Gastrocnemius medialis (tissue), 4 donors: ENCODE measurements at places on chromosomes 3 and 15. TPM values are rescaled to one million over a fixed set of nuclear protein-coding genes. Genes with fewer than 3 reads are reported as not detected.

DNA sequence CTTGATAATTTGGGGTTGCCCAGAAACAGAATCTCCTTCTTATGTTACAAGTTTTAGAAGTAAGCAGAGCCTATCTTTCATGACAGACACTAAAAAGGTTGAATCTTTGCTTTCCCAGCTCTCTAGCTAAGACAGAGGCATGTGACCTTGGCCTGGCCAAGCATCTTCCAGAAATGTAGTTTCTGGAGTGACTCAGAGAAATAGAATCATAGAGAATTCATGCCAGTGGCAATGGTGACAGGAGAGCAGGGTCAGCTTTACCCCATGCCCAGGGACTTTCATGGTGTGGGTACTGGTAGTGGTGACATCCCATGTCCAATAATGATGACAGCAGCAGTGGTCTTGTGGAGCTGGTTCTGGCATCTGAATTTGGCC lies 4.0 kb upstream of the PARP6 start:
- H3K27ac ChIP-seq = no peak overlapping the region
- peaks cover 10% of the 10 kb centered on the region for H3K4me1 ChIP-seq
- no peak overlapping the region for H3K4me3 ChIP-seq
- no peaks in the 10 kb centered on the region for H3K27me3 ChIP-seq
- no peak for DNase-seq

The C3orf70 gene
- total RNA-seq = 0.42 TPM

The MTMR10 gene
- 63.4 TPM for total RNA-seq

- DNase-seq = no peak
- no peaks in the 10 kb centered on the region for H3K36me3 ChIP-seq
- no peak overlapping the region for H3K4me3 ChIP-seq
- no peak overlapping the region for H3K27ac ChIP-seq
Observed at GRCh38 chr15:44009038-44009437, 182.2 kb downstream of the WDR76 start.

The ZWILCH gene
- 10.6 TPM for total RNA-seq

DNA sequence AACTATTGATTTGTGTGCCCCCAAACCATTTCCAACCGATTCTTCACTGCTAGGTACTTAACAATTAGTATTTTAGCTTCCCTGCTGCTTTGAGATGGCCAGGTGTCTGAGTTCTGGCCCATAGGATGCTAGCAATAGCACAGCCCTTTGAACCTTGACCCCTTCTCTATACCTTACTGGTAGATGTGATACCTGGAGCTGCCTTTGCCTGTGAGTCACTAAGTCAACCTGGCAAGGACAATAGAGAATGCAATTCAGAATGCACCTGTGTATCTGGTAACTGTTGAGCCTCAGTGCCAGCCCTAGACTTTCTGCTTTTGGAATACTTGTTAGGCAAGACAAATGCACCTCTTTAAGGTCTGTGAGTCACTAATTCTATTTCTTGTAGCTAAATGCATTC lies 467.4 kb downstream of the GRM7 start:
- no peaks in the 10 kb centered on the region for H3K36me3 ChIP-seq
- H3K27me3 ChIP-seq = no peaks in the 10 kb centered on the region
- H3K4me3 ChIP-seq = no peak overlapping the region
- DNase-seq = no peak
- H3K4me1 ChIP-seq = no peaks in the 10 kb centered on the region
- no peak overlapping the region for H3K27ac ChIP-seq

GRCh38 chr3:14898929-14899328 lies 48.5 kb upstream of the NR2C2 start:
- no peak overlapping the region for H3K4me3 ChIP-seq
- no peaks in the 10 kb centered on the region for H3K27me3 ChIP-seq
- DNase-seq = no peak
- H3K4me1 ChIP-seq = no peaks in the 10 kb centered on the region
- H3K27ac ChIP-seq = no peak overlapping the region
- no peaks in the 10 kb centered on the region for H3K36me3 ChIP-seq

DNA sequence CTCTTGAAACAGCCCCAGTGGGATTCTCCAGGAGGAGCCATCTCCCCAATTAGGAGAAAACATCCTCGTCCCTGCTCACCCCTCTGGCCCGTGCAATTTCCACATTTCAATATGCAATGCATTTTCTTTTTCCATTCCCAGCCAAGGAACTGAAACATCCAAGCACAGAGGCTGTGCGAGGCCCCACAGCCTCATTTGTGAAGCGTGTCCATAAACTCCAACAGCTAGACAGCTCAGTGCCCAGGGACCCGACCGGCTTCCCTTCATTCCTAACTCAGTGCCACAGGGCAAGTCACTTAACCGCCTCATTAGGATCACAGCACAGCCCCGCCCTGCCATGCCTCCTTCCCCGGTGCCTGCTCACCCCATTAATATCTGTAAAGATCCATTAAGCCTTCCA lies 204.2 kb upstream of the IGF1R start:
- no peak overlapping the region for H3K27ac ChIP-seq
- no peak overlapping the region for H3K4me3 ChIP-seq
- no peaks in the 10 kb centered on the region for H3K36me3 ChIP-seq
- no peaks in the 10 kb centered on the region for H3K4me1 ChIP-seq

The PLA1A gene
- total RNA-seq = 9.6 TPM

The STXBP5L gene
- not detected for total RNA-seq

- H3K4me3 ChIP-seq = no peak overlapping the region
- H3K27me3 ChIP-seq = no peaks in the 10 kb centered on the region
- no peaks in the 10 kb centered on the region for H3K36me3 ChIP-seq
- H3K4me1 ChIP-seq = peaks cover 14% of the 10 kb centered on the region
Observed at GRCh38 chr3:185939721-185940120, 1.9 kb upstream of the TRA2B start.

- peak; percentile 87 for DNase-seq
- H3K36me3 ChIP-seq = no peaks in the 10 kb centered on the region
- H3K27ac ChIP-seq = peak overlapping the region; percentile 97
- peak overlapping the region; percentile 51 for H3K4me3 ChIP-seq
- peaks cover 72% of the 10 kb centered on the region for H3K4me1 ChIP-seq
- no peaks in the 10 kb centered on the region for H3K27me3 ChIP-seq
Observed at GRCh38 chr3:159852821-159853505, 135.7 kb upstream of the IL12A start.

The NOX5 gene
- not detected for total RNA-seq

GRCh38 chr3:187587076-187587475 lies 83.1 kb downstream of the SST start:
- no peak overlapping the region for H3K27ac ChIP-seq
- H3K4me1 ChIP-seq = no peaks in the 10 kb centered on the region
- no peaks in the 10 kb centered on the region for H3K27me3 ChIP-seq
- no peak overlapping the region for H3K4me3 ChIP-seq
- DNase-seq = no peak

The THSD4 gene
- 0.36 TPM for total RNA-seq

The MESP1 gene
- total RNA-seq = 5.7 TPM

The ARHGAP31 gene
- 9.7 TPM for total RNA-seq

DNA sequence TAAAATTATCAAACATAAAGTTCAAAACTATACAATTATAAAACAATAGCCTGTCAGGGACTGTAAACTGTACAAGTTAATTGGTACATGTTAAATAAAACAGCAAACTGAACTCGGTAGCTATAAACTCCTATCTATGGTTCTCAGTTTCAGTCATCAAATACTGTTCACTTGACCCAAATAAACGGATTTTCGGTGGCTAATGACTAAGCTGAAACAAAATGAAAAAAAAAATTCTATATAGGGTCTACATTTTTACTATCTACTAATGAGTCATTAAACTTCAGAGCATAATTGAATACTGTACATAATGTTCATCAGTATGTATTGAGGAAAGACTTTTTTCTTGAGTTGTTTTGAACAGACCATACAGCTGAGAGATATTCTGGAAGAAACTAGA lies 6.6 kb downstream of the PROK2 start:
- H3K36me3 ChIP-seq = no peaks in the 10 kb centered on the region
- H3K27me3 ChIP-seq = peaks cover 39% of the 10 kb centered on the region
- DNase-seq = no peak

GRCh38 chr3:5073374-5074085 lies 48.6 kb upstream of the ARL8B start:
- no peak overlapping the region for H3K27ac ChIP-seq
- DNase-seq = no peak
- peaks cover 9% of the 10 kb centered on the region for H3K4me1 ChIP-seq

The GXYLT2 gene
- 0.38 TPM for total RNA-seq

- H3K4me1 ChIP-seq = peaks cover 27% of the 10 kb centered on the region
- H3K27me3 ChIP-seq = no peaks in the 10 kb centered on the region
- H3K27ac ChIP-seq = no peak overlapping the region
- no peaks in the 10 kb centered on the region for H3K36me3 ChIP-seq
- DNase-seq = no peak
- no peak overlapping the region for H3K4me3 ChIP-seq
Observed at GRCh38 chr15:61171209-61171608, 57.9 kb downstream of the RORA start.

GRCh38 chr3:162142511-162142910 lies 645.9 kb downstream of the OTOL1 start:
- no peak for DNase-seq
- no peak overlapping the region for H3K4me3 ChIP-seq
- no peaks in the 10 kb centered on the region for H3K27me3 ChIP-seq
- no peak overlapping the region for H3K27ac ChIP-seq

DNA sequence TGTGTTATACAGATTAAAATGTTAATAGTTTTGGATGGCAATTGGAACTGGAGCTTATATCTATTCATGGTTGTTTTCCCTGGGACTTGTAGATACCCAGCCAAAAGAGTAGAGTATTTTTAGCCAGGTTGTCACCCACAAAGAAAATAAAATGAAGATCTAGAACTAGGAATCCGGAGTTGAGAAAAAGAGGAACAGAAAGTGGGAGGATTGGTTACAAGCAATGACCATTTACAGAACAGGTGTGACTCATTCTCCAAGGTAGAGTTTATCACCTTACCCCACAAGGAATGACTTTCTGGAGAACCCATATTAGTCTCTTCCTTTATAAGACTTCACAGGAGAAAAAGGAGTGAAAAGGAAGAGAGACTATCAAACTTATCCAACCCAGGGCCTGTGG lies 99.8 kb downstream of the TMEM108 start:
- H3K27me3 ChIP-seq = no peaks in the 10 kb centered on the region
- DNase-seq = no peak
- no peak overlapping the region for H3K4me3 ChIP-seq
- no peak overlapping the region for H3K27ac ChIP-seq
- H3K4me1 ChIP-seq = peaks cover 6% of the 10 kb centered on the region

- H3K4me1 ChIP-seq = no peaks in the 10 kb centered on the region
- no peaks in the 10 kb centered on the region for H3K27me3 ChIP-seq
- DNase-seq = no peak
- no peak overlapping the region for H3K4me3 ChIP-seq
- no peak overlapping the region for H3K27ac ChIP-seq
- H3K36me3 ChIP-seq = no peaks in the 10 kb centered on the region
Observed at GRCh38 chr3:61297821-61298220, 46.6 kb upstream of the FHIT start.

The SHC4 gene
- 0.29 TPM for total RNA-seq

The TMCO5A gene
- total RNA-seq = not detected

- H3K4me3 ChIP-seq = no peak overlapping the region
- H3K27me3 ChIP-seq = no peaks in the 10 kb centered on the region
- H3K4me1 ChIP-seq = no peaks in the 10 kb centered on the region
- DNase-seq = no peak
Observed at GRCh38 chr3:36926292-36926897, 18.5 kb downstream of the TRANK1 start.

The TTLL13 gene
- not detected for total RNA-seq

The AP3B2 gene
- not detected for total RNA-seq

The FEZF2 gene
- total RNA-seq = not detected

The CLEC3B gene
- total RNA-seq = 18.3 TPM

DNA sequence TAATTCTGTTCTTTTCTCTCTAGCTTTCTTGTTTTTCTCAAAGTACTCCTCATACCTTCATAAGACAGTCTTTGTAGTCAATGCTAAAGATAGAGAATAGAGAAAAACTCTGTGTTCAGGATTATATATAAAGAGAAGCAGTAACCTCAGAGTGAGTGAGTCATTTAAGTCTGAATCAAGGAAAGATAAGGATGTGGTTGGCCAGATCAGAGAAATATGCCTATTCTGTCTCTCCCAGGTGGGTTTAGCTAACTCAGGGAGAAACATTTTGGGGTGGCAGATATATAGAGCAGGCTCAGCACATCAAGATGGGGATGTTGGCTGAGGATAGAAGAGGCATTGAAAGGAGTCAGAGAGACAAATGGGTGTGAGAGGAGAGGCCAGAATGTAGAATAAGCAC lies 31.4 kb downstream of the GTF2E1 start:
- no peak overlapping the region for H3K27ac ChIP-seq
- DNase-seq = no peak
- H3K4me3 ChIP-seq = no peak overlapping the region
- H3K4me1 ChIP-seq = no peaks in the 10 kb centered on the region
- no peaks in the 10 kb centered on the region for H3K36me3 ChIP-seq

The GOLGA8J gene
- not detected for total RNA-seq

The IL17RD gene
- total RNA-seq = 0.52 TPM

DNA sequence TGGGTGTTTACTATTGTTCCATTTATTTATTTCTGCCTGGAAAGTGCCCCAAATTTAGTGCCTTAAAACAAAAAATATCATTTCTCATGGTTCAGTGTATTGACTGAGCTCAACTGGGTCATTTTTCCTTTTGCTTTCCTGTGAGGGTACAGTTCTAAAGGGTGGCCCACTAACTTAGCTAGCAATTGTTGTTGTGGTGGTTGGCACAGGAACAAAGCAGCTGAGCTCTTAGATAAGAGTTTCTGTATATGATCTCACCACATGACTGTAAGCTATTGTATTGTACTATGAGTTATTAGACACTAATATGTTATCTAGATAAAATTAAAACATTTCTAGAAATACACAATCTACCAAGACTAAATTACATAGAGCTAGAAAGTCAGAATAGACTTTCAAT lies 1283.7 kb downstream of the OTOL1 start:
- no peaks in the 10 kb centered on the region for H3K36me3 ChIP-seq
- H3K4me1 ChIP-seq = no peaks in the 10 kb centered on the region
- DNase-seq = no peak
- no peak overlapping the region for H3K27ac ChIP-seq

DNA sequence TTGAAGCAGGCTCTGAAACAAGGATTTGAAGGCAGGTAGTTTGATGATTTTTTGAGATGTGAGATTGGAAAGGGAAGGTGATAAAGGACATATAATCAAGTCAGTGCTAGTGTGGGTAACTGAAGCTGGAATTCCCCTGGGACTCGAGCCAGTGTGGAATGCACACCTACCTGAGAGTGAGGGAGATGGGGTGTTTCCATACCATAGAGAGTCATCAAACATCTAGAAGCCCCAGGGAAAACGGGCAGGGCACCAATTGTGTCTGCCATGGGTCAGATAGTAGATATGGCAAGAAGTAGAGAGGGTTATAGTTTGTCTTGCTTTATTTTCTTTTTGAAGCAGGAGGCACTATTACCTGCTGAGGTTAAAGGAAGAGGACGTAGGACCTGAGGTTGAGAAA lies 120.0 kb downstream of the SSR3 start:
- no peaks in the 10 kb centered on the region for H3K36me3 ChIP-seq
- H3K4me1 ChIP-seq = no peaks in the 10 kb centered on the region
- H3K27me3 ChIP-seq = no peaks in the 10 kb centered on the region
- H3K4me3 ChIP-seq = no peak overlapping the region
- H3K27ac ChIP-seq = no peak overlapping the region
- DNase-seq = no peak
